ENCODE measurements at places on chromosomes 3 and 15.
A peak's percentile ranks its signal among the peaks of the same experiment; 100 is the strongest.

- DNase-seq, result no peak
Measured at GRCh38 chr15:60390871-60391501, 6.8 kb downstream of the ANXA2 start.

DNA sequence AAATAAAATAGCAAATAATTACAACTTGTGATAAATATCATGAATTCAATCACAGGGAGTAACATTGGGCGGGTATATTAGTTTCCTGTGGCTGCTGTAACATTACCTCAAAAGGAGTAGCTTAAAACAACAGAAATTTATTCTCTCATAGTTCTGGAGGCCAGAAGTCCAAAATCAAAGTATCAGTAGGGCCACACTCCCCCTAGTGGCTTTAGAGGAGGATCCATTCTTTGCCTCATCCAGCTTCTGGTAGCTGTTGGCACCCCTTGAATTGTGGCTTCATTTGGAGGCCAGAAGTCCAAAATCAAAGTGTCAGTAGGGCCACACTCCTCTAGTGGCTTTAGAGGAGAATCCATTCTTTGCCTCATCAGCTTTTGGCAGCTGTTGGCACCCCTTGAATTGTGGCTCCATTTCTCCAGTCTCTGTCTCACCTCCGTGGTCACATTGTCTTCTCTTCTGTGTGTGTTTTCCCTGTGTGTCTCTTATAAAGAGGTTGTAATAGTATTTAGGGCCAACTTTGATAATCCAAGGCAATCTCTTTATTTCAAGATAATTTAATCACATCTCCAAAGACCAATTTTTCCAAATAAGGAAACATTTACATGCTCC, 3.1 kb upstream of the CFAP20DC start:
- DNase-seq, result no peak

DNA sequence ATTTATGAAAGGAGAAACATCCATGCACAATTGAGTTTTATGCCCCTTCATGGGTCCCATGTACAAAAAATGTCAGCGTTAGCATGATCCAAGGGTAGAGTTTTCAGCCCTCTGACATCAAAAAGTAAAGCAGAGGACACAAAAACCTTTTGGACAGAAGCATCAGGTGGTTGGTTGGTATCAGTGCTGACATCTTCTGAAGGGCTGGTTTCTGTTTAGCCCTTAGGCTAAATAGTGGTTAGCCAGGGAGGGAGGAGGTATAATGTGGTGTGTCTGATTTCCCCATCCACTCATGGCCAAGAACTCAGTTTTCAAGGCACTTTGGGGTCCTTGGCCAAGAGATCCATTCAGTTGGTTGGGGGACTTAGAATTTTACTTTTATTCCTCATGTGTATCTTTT, 16.5 kb downstream of the CCDC66 start:
- DNase-seq, result no peak

DNA sequence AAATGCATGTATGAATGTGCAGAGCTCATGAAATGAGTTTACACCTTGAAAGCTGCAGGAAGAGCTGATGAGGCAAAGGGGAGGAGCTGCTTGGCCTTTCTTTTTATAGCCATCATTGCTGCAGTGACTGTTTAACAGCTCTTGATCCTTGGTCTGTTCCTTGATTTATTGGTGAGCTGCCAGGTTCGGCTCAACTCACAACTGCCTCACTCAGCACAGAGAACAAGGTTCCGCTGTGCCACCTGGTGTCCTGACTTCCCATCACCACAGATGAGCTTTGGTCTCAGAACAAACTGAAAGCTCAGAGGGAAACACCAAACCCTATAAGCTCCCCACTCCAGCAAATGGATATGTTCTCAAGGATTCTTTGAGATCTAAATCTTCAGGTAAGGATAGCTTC, 626.1 kb downstream of the MAGI1 start:
- no peak for DNase-seq

DNA sequence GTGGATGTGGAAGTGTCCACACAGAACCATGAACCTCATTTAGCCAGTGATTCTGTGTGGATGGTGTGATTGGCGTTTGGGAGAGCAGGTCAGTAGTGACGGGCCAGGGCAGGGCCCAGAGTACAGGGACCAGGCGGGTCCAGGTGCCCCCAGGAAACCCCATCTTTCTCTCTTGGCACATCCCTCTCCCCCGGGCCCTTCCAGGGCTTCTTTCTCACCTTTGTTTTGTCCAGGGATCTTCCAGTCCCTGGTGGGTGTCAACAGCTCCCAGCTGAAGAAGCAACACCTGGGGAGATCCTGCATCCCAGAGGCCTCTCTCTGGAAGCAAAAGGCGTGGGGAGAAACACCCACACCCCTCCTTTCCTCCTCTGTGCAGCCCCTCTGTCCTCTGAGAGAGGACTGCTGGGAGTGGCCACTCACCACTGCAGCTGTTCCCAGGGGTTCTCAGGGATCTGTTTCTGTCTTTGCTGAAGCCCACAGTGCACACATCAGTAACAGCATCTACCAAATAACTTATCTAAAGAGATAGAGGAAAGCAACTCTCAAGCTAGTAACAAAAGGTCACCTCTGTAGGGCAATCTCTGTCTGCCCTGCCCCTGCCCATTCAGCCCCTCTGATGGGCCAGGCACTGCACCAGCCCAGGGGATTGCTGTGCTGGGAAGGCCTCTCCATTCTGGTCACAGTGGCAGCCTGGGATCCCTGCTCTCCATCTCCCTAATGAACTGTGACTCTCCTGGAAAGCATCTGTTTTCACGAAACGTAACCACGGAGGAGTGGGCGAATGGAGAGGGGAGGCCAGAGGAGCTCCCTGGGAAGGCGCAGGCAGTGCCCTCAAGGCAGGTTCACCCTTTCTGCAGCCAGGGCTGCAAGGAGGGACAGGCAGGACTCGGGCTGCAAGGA, 98.3 kb upstream of the ALDH1A3 start:
- DNase-seq, result no peak

DNA sequence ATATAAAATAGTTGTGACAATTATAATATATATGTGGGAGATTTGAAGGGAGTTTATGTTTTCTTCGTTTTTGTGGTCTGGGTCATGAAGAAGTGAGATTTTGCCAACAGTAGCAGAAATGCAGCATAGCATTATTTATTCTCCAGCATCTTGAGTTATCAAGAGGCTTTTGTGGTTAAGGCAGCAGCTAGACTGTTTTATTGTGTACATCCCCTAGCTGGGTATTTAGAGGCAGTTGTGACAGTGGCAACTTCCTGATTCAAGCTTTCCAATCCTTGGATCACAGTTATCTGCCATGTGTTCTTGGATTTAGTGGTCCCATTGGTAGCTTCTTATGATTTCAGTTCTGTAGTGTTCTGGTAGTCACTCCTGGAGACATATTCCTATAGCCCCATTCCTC, 29.0 kb downstream of the ARIH1 start:
- DNase-seq, result no peak

GRCh38 chr3:49013738-49014660, 4.4 kb downstream of the DALRD3 start:
- DNase-seq, result peak; percentile 24

- DNase-seq, result no peak
Measured at GRCh38 chr15:41566121-41566885, 7.3 kb downstream of the TYRO3 start.

GRCh38 chr3:119314821-119315220, 20.6 kb downstream of the ARHGAP31 start:
- DNase-seq, result no peak

DNA sequence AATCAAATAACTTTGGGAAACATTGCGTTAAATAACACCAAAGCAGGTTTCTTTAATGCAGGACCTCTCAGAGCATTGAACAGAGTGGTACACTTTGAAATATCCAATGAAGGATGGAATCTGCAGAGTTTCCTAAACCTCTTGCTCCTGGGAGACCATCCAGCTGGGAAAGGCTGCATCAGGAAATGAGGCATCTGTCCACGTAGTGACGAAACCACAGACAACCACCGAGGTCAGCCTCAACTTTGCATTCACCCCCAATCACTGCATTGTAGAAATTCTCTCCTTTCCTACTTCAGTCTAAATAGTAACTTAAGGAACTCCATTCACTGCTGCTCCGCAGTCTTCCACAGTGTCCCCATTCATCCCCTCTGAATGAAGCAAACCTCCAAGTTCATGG, 41.5 kb upstream of the CDV3 start:
- no peak for DNase-seq

GRCh38 chr15:99423186-99424130, 142.3 kb upstream of the MEF2A start:
- no peak for DNase-seq

Data from CD8-positive, alpha-beta memory T cell (primary cell).